ENCODE measurements at places on chromosomes 1 and 21.

- no peak for DNase-seq
Measured at GRCh38 chr1:26337625-26338024, 16.3 kb downstream of the CRYBG2 start.

GRCh38 chr1:87129038-87129437 is 199.6 kb upstream of the LMO4 start:
- DNase-seq: no peak

- no peak for DNase-seq
Measured at GRCh38 chr1:169110236-169110635, 3.7 kb downstream of the ATP1B1 start.

DNA sequence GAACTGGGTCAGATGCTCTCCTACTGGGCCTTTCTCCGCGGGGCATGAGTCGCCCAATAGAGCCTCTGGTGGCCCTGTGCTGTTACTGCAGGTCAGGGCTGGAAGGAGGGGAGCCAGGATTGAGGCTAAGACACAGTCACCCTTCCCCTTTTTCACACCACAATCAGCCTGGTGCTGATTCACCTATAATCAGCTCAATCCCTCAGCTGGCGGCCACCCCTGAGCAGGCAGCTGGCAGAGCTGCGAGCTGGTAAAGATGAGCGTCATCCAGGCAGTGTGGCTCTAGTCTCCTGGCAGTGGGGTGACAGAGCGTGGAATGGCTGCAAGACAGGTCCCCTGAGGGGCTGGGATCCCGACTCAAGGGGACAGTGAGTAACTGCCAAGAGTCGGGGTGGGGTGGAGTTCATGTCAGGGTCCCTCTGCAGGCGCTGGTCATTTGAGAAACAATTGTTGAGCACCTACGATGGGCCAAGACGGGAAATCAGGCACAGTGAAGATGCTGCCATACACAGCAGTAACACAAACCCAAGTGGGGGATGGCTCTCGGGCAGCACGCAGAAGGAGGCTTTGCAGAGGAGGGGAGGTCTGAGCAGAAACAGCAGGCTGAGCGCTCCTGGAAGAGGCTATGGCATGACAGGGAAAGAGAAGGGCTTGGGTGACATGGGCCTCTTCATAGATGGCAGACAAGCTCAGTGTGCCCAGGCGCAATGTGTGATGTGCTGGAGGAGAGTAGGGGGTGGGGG is 21.8 kb downstream of the ATF3 start:
- peak; percentile 5 for DNase-seq

DNA sequence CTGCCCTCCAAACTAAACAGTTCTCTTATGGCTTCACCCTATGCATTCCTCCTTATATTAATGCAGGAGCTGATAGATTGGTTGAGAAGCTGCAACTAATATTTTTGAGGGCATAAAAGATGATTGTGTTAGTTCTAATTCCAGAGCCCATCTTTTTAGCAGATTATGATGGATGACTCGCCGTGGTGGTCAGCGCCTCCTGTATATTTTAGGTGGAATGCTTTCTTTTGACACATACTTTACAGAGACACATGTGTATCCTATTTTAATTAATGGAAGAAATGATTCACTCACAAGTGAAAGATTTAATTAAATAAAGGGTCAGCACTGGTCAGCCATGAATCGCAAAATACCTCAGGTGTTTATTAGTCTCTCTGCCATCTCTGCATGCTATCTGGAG is 120.7 kb downstream of the TM2D1 start:
- no peak for DNase-seq

GRCh38 chr21:40863839-40864238 is 16.9 kb upstream of the DSCAM start:
- no peak for DNase-seq

DNA sequence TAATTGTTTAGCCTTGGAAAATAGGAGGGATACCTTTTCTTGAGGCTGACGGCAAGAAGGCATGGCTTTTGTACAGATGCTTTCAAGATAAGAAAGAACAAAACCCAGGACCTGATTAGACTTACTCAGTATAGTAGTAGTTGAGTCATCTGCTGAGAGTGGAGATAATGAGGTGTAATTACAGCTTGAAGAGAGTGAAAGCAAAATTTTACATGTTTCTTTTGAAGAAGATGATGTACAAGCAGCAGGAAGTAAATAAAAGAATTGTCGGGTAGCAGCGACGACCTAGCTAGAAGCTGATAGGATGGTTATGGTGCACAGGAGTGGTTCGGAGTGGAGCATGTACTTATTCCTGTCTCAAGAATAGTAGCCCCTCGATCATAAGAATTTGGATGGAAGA is 6.6 kb downstream of the ANGPTL1 start:
- no peak for DNase-seq

GRCh38 chr21:33042812-33043211 is 17.1 kb downstream of the OLIG2 start:
- DNase-seq: no peak

DNA sequence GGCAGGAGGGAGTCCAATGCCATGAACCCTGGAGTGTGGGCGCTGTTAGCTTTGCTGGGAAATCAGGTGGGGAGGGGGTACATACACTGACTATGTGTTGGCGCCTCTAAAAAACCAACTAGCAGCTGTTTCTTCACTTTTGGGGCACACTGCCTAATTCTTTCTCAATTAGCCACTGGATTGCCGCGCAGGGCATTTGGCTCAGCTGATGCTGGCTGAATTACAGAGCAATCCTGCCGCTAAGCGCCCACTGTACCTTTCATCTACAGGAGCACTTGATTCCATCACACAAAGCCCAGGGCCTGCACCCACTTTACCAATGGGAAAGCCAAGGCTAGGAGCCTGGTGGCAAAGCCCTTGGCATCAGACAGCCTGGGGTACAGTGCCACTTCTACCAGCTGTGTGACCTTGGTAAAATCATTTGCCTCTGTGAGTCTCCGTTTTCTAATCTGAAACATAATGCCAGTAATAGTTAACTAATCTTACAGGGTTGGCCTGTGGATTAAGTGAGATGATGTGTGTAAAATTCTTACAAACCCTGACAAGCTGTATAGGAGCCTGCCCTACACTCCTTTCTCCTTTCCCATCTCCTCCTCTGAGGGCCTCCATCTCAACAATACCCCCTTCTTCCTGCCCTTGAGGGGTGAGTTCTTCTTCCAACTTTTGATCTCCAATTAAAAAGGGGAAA is 59.0 kb downstream of the UBE2T start:
- DNase-seq: no peak

DNA sequence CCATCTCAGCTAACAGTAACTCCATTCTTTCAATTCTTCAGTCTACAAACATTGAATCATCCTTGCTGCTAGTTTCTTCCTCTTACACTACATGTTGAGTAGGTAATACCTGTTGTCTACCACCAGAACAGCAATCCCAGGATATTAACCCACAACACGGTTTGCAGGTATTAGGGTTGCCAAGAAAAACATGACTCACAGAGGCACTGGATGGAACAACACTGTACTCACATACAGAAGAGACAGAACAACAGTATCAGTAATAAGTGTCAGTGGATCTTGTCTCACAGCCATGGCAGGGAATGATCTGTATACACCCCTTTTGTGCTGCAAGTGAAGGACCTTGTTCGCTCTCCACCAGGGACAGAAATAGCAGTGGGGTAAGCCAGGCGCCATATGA is 212.1 kb downstream of the GPR52 start:
- no peak for DNase-seq

DNA sequence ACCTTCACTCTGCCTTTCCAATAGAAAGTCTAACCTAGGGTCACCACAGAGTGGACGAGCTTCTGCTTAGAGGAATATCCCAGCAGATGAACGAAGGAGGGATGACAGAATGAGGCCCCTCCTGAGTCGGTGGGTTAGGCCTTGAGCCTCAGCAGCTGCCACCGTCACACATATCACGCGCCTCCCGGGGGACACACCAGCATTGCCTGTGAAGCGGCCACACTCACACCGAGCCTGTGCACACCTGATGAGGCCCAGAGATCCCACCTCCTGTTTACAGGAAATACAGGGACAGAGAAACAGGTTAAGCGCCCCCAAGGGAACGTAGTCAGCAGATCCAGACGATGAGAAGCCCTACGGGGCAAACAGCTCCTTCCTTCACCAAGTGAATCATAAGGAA is 25.1 kb upstream of the LRRC47 start:
- DNase-seq: no peak

DNA sequence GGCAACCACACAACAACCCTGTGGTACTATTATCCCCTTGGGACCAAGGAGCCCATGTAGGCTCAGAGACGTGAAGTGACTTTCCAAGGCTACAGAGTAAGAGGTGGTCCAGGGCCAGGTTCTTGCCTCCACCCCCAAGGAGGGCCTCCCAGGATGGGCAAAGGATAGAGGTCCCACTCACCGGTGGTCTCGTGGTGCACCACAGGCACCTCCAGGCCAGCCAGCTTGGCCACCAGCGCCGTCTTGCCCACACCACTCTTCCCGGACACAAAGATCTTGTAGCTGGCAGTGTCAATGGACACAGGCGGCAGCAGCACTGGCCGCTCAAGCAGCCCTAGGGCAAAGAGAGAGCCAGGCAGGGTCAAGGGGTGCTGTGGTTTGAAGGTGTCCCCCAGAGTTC is 3.6 kb downstream of the CPLANE2 start:
- no peak for DNase-seq

DNA sequence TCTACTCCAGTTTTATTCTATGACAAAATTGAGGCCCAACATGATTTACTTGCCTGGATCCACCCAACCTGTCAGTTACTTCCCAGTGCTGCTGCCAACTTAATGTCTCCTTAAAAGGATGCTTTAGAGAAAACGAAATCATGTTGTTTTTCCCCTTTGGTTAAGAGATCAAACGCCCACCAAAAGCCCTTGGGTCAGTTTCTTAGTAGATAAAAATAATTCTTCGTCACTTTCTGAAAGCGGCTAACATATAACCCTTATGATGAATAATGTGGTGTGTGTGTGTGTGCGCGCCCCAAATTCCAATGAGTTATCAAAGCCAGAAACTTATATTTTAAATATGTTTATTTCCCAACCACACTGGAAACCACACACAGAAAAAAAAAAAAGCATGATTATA is 52.7 kb upstream of the LGALS8 start:
- DNase-seq: no peak

GRCh38 chr21:38277501-38278131 is 20.8 kb downstream of the KCNJ15 start:
- DNase-seq: no peak

DNA sequence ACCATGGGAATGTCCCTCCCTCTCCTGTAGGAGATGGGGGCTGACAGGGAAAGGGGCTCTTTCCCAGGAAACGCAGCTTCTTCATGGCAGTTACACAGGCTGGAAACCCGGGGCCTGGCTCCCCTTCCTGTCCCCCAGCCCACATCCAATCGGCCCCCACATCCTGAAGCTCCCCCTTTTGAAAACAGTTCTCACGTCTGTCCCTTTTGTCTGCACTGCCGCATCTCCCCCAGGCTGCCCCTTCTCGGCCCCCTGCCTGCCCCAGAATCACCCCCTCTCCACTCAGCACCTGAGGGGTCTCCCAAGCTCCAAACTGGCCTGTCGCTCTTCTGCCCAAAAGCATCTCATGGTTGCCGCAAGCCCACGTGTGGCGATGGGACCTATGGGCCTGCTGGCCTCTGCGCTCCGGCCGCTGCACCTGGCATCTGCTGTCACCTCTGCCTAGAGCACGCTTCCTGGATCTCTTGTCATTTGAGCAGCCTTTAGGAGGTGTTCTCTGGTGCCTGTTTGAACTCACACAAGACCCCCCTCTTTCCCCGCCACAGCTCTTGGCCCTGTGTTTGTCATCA is 867 bp downstream of the SLC1A7 start:
- DNase-seq: no peak

DNA sequence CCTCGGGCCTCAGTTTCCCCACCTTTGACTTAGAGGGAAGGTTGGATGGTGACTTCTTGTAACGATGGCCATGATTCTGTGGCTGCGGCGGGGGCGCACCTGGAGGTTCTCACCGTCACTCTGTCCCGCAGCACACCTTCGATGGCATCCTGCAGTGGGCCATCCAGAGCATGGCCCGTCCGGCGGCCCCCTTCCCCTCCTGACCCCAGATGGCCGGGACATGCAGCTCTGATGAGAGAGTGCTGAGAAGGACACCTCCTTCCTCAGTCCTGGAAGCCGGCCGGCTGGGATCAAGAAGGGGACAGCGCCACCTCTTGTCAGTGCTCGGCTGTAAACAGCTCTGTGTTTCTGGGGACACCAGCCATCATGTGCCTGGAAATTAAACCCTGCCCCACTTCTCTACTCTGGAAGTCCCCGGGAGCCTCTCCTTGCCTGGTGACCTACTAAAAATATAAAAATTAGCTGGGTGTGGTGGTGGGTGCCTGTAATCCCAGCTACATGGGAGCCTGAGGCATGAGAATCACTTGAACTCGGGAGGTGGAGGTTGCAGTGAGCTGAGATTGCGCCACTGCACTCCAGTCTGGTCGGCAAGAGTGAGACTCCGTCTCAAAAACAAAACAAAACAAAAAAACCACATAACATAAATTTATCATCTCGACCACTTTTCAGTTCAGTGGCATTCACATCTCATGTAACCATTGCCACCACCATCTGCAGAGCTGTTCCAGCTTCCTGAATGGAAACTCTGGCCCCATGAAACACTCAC is 2.1 kb upstream of the PFKL start:
- peak; percentile 35 for DNase-seq

DNA sequence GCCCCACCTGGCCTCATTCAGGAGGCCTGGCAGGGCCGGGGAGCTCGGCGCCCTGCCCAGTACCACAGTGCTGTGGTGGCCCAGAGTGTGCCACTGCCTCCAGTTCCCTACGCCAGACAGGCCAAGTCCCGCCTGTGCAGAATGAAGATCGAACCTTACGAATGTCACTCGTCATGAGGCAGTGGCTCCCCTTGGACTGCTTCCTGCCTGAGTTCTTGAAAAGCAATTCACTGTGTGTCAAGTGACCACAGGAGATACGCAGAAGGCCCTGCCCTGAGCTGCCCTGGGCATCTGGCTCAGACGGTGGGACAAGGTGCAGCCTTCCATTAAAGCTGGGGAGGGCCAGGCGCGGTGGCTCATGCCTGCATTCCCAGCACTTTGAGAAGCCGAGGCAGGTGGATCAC is 49.6 kb upstream of the LRP8 start:
- no peak for DNase-seq

DNA sequence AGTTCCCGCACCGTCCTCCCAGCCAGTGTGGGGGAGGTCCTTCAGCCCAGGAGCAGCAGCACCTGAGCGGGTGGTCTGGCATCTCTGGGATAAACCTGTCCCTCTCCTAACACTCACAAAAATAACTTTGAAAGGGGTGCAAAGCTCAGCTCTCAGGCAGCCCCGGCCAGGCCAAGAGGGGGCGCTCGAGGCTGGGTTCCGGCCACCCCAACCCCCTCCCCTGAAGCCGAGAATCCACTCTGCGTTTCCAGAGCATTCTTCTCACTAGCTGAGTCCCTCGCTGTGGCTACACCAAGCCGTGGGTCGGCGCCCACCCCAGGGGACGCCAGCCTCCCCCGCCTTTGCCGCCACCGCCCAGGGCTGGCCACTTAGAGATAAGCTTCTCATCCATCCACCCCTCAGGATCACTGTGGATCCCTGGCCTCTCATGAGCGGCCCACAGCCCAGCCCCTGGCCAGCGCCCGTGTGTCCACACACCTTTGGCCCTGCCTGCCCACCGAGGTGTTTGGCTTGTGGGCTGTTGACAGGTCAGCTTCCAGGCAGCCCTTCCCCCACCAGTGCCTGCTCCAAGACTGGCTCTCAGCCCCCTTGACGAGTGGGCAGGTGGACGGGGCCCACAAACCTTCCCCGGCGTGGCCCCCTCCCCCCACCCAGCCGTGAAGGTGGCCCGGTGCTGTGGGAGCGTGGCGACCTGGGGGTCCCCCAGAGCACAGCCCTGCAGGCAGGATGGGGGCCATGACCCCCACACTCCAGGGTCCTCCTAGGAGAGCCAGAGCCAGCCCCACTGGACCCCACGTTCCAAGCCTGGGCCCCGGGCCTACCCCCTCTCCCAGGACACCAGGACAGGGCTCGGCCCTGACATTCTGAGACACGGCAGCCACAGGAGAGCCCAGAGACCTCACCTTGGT is 1.9 kb downstream of the FTCD start:
- DNase-seq: peak; percentile 3

Measured in NCI-H2029 treated with DMSO at 0.1 percent for 48 hours (cell line).